Stimulated activated CD8-positive, alpha-beta memory T cell treated with anti-CD3 and anti-CD28 coated beads, Interleukin-15, amount 100 ng/mL, for 24 hours (primary cell): ENCODE measurements at places on chromosomes 12 and 14.
A peak's percentile ranks its signal among the peaks of the same experiment; 100 is the strongest.

GRCh38 chr12:12020762-12021161 is 50.0 kb upstream of the BCL2L14 start:
- DNase-seq: no peak

- no peak for DNase-seq
Observed at GRCh38 chr14:88500611-88501010, 54.2 kb downstream of the PTPN21 start.

- no peak for DNase-seq
Observed at GRCh38 chr12:103667125-103667524, 80.1 kb downstream of the STAB2 start.

DNA sequence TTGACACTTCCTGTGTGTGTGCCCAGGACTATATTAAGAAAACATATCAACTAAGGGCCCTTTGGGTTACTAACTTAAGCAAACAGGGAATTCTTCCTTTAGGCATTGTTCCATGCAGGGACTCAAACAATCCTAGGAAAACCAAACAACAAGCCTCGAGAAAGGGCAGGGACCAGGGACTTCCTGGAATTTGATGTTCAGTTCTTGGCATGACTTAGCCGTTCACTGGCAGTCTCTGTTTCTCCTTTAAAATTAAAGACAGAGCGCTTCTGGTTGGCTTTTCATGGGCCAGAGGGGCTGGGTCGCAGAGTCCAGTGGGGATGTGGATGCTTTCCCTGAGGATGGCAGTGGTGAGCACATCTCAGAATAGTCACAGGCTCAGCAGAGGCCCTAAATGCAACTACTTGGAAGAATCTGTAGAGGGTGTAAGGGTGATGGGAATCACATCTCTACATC is 35.2 kb downstream of the RNFT2 start:
- no peak for DNase-seq

- DNase-seq: no peak
Observed at GRCh38 chr12:132475304-132476037, 14.5 kb upstream of the FBRSL1 start.

DNA sequence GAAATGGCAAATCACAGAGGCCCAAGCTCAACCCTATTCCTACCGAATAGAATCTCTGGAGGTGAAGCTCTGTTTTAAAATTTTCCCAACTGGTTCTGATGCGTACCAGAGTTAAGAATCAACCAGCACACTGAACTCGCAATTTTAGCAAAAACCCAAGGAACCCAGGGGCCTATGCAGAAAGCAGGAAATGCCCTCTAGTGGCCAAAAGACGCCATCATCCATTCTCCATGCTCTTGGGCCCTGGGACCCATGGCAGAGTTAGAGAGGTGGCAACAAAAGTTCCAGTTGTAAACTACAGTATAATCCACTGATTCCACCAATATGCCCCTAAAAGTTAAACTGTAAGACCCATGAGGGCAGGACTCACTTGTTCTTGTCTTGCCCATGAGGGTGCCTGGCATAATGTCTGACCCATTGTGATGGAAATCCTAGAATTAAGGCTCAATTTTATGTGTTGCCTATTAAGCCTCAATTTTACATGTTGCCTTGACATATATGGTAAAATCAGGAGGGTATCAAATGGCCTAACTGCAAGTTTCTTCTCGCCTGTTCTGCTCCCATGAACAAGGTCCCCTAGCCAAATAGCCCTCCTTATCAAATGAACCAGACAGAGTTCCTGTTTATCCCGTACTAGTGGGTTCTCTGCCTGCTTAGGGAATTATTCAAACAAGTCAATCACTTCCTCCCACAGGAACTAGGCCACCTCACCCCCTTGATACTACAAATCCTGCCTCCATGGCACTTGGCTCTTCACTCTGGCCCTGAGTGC is 137.5 kb upstream of the CPM start:
- peak; percentile 13 for DNase-seq

DNA sequence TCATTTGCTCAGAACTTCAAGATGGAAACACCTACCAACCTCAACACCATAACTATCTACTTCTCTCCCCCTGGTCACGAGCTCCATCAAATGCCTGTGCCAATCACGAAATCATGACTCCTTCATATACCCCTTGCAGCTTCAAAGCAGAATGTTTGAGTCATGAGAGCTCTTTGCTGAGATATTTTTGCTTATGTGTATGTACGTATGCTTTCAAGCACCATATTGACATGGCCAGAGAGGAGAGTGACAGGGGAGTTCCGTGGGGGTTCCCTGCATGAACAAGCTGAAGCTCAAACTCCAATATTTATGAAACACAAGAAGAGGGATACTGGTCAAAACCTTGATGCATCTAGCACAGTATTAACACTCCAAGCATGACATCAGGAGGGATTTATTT is 374.4 kb downstream of the DPF3 start:
- DNase-seq: no peak

- no peak for DNase-seq
Observed at GRCh38 chr14:63940387-63940786, 87.6 kb downstream of the SYNE2 start.

GRCh38 chr12:78555802-78556201 is 308.8 kb upstream of the SYT1 start:
- no peak for DNase-seq

DNA sequence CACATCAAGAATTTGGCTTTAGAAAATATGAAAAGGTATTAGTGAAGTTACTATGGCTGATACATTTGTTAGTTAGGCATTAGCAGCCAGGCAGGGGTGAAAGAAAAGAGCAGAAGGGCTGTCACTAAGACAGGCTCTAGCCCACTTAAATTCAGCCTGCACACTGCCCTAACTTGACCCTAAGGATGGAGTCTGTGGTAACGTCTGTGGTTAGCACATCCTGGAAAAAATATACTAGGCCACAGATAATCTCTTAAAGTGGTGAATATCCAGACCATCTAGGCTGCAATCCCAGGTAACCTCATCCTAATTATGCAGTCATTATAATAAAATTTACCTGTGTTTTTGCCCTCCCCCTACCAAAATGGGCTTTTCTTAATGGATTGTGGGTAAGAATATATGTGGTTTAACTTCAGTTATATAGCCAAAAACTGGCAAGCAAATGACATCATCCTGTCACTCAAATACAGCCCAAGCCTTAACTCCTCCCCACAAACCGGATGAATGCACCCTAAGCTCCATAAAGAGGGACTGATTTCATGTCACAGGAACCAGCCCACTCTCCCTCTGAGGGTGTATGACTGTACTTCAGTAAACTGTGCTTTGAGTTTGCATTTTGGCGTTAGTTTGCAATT is 440.9 kb downstream of the LRFN5 start:
- DNase-seq: no peak

GRCh38 chr12:75995691-75996090 is 35.9 kb downstream of the PHLDA1 start:
- no peak for DNase-seq

- DNase-seq: no peak
Observed at GRCh38 chr12:9948606-9949296, 16.6 kb upstream of the CLEC2A start.

DNA sequence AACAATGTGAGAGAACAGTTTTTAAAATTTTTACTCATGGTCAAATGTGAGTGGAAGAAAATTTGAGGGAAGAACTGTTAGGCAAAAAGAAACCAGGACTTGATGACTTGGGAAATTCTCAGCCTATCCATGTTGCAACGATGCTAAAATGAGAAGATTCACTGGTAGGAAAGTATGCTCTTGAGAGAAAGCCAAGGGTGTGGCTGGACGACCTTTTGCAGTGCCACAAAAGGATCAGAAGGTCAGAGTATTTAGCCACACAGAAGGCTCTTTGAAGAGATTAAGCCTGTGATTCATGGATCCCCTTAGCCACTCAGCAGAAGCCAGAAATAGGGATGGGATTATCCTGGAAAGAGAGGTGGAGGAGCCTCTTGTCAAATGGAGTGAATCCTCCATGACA is 336.8 kb downstream of the LRIG3 start:
- DNase-seq: no peak
